IMR-90 (cell line): ENCODE measurements at places on chromosomes 4 and X. TPM values are rescaled to one million over a fixed set of nuclear protein-coding genes. Genes with fewer than 3 reads are reported as not detected.

GRCh38 chr4:184479516-184479950 lies 5.2 kb upstream of the IRF2 start:
- DNase-seq, result no peak
- H3K27ac ChIP-seq, result no peak overlapping the region
- H3K36me3 ChIP-seq, result no peaks in the 10 kb centered on the region

GRCh38 chrX:132045456-132045855 lies 22.4 kb downstream of the STK26 start:
- H3K27me3 ChIP-seq, result peaks cover 1% of the 10 kb centered on the region; the same call in 1 of the 2 replicates
- H3K36me3 ChIP-seq, result no peaks in the 10 kb centered on the region
- no peak for DNase-seq
- no peaks in the 10 kb centered on the region for H3K4me1 ChIP-seq
- H3K27ac ChIP-seq, result no peak overlapping the region

GRCh38 chr4:1601852-1602654 lies 82.1 kb downstream of the FAM53A start:
- no peak overlapping the region for H3K4me3 ChIP-seq
- H3K27me3 ChIP-seq, result peaks cover 13% of the 10 kb centered on the region; the same call in 1 of the 2 replicates
- DNase-seq, result no peak
- H3K4me1 ChIP-seq, result no peaks in the 10 kb centered on the region
- no peak overlapping the region for H3K27ac ChIP-seq

PROM1 gene
- total RNA-seq, result not detected in 2 replicates

KCTD8 gene
- total RNA-seq, result not detected in 2 replicates
